Activated CD4-positive, alpha-beta T cell treated with anti-CD3 and anti-CD28 coated beads, Interleukin-2, amount 50 U/mL, for 24 hours (primary cell): ENCODE measurements at places on chromosomes 3 and 15.

DNA sequence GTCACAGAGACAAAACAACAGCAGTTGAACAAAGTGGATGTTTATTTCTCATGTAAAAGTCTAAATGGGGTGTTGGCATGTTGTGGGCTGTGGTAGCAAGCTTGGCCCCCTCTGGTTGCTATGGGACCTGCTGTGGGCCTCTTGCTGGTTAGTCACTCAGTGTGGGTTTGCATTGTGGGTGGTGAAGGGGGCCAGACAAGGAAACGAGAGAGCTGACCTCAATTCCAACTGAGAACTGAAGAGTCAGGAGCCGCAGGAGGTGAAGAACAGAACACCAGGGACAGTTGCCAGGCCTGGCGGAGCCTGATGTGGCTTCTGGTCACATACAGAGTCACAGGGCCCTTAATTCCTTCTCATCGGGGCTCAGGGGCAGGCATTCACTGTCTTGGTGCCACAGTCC is 1.9 kb upstream of the ADPGK start:
- DNase-seq: no peak

DNA sequence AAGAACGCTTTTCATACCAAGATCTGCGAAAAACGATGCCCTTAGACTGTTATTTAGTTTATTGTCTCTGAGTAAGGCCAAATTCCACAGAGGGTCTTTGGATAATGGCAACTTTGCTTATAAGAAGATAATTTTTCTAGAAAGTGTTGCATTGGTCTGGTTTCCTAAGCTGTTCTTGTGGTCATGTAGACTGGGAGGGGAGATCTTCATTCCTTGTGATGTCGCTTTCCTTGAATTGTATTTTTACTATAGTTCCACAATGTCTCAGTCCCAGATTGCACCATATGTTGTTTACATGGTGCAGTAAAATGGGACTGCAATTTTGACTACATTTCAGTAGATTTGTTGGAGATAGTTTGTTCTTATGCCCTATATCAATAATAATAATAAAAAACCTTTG is 28.8 kb upstream of the ST3GAL6 start:
- DNase-seq: no peak

GRCh38 chr3:194254040-194254439 is 97.1 kb downstream of the CPN2 start:
- no peak for DNase-seq

DNA sequence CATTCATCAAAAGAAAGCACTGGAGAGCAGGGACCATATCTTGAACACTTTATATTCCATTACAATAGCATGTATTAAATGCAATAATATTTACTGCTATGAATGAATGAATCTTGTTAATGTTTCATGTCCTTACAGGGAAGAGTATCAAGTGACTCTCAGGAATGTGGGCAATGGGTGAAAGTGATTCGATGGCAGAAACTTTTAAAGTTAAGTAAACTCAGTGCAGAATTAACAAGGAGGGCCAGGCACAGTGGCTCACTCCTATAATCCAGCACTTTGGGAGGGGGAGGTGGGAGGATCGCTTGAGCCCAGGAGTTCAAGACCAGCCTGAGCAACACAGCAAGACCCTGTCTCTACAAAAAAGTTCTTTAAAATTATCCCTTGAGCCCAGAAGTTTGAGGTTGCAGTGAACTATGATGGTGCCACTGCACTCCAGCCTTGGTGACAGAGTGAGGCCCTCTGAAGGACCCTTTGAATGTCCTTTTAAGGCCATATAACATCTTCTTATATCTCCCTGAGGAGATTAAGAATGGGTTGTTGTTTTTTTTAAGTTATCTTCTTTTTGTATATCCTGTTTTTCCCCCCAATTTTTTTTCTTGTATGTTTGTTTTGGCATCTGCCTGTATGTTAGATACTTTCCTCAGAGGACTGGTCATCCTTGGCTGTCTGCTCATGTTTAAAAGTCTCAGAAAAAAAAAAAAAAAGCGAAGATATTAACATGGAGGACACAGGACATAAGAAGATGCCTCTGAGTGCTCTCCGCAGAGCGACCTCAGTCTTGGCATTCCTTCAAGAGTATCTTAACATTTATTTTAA is 9.6 kb upstream of the FSIP1 start:
- no peak for DNase-seq

GRCh38 chr15:40850576-40851112 is 6.8 kb downstream of the SPINT1 start:
- DNase-seq: no peak

- DNase-seq: no peak
Measured at GRCh38 chr15:73907035-73907408, 19.2 kb upstream of the LOXL1 start.

- no peak for DNase-seq
Measured at GRCh38 chr3:89449086-89449485, 341.7 kb downstream of the EPHA3 start.

DNA sequence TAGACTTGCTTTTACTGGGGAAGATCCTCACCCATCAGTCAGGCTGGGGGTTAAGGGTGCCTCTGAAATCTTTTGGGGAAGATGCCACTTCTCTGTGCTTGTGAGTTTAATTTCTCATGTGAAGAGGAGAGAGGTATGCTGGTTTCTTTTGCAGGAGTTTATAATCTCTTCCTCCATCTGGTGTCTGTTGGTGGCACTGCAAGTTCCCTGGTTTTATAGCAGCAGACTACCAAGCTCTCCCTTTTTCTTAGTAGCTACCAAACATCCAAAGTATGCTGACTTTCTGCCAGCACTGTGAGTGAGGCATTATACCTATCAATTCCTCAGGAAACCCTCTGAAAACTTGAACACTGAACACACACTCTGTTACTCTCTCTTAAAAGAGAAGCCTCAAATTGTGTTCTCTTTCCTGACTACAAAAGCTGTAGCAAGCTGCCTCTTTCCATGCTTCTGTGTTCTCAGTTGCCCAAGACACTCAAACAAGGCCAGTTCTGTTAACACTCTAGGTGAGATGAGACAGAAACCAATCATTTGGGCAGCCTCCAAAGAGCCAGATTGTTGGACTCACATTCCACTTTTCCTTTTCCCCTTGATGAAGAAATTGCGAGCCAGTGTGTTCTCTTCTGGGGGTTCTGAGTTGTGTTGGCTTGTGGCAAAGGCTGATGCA is 299.5 kb downstream of the GAP43 start:
- no peak for DNase-seq

GRCh38 chr3:71142441-71143161 is 440.9 kb downstream of the FOXP1 start:
- no peak for DNase-seq

DNA sequence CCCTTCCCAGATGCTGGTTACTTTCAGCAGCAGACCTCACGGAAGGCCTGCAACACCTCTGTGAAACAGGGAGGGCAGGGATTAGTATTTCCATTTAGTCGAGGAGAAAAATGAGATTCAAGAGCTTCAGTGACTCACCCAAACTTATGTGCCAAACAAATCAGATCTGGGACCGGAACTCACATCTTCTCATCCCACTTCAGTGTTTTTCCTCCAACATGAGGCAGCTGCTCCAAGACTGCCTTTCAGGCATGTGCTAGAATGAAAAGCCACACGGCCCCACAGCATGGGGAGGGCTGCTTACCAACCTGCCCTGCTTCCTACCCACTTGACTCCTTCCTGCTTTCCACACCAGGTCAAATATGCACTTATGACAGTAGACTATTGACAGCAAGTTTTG is 129.4 kb upstream of the SLC24A5 start:
- no peak for DNase-seq

- DNase-seq: no peak
Measured at GRCh38 chr15:96535148-96535547, 204.6 kb downstream of the NR2F2 start.
